Fibroblast of villous mesenchyme (primary cell): ENCODE measurements at places on chromosomes 4 and X. TPM values are rescaled to one million over a fixed set of nuclear protein-coding genes. Genes with fewer than 3 reads are reported as not detected.

DNA sequence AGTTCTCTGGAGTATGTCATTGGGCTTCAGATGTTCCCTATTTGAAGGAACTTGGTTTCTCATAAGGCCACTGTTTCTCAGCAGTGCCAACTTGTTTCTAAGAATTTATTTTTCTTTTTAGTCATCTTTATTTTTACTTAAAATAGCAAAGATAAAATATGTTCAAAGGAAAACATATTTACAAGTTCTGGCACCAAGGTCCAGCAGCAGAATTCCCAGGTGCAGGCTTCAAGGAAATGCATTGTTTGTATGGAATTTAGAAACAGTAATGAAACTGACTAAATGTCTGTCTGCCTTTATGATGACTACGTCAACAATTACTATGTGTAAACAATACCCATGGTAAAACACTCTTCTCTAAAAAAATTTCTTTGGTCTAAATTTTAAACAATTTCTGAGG, 109.6 kb downstream of the IL15 start:
- no peak for DNase-seq

- DNase-seq: peak; percentile 84
Observed at GRCh38 chr4:106365613-106366012, 3.0 kb downstream of the GIMD1 start.

DNA sequence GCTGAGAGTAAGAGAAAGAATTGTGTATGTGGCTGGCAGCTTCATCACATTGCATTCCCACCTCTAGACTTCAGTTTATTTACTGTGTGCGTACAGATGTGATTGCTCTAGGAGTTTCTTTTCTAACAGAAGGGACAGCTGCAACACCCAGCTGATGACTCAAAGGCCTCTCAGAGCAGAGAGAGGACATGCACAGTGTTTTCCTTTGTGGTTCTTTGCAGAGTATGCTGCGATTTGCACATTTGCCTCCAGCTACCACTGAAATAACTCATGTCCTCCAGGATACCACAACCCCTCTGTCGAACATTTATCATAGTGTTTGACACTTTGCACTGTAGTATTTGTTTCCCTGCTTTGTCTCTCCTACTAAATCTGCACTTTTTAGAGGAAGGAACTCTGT, 294.1 kb downstream of the STIM2 start:
- peak; percentile 72 for DNase-seq

- DNase-seq: no peak
Observed at GRCh38 chrX:8254401-8254800, 83.3 kb upstream of the VCX2 start.

GRCh38 chrX:129726307-129727111, 12.3 kb upstream of the XPNPEP2 start:
- peak; percentile 66 for DNase-seq

Gene ZNF182
- total RNA-seq: 3.2 and 4.3 TPM in 2 replicates

Gene RTL9
- total RNA-seq: under 0.01 TPM in 2 replicates

DNA sequence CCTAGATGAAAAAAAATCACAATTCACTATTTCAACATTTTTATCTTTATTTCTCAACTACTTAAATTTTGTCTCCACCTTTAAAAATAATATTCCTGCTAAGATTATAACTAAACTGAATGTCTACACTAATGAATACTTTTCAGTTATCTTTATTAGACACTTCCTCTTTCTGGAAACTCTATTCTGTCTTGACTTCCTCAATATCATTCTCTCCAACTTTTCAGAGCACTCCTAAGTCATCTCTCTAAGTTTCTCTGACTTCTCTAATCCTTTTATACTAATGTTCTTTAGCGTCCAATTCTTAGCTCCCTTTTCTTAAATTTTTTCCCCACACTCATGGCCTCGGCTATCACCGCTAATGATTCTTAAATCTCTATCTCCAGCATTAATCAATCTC, 374.2 kb downstream of the FBXO8 start:
- no peak for DNase-seq

Gene WDR17
- total RNA-seq: 0.64 and 0.86 TPM in 2 replicates

Gene SPACA5
- not detected in 2 replicates for total RNA-seq

DNA sequence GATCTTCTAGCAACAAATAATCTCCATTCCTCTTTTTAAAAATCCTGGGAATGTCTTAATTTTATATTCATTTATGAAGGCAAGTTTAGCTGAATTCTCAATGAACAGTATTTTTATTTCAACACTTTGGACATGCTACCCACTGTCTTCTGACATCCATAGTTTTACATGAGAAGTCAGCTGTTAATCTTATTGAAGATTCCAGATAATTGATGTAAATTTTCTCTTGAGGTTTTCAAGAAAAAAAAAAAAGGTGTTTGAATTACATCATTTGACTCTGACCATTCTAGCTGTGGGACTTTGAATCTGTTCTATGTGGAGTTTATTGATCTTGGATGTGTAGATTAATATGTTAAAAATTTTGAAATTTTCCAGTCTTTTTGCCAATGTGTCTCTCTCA, 28.0 kb downstream of the PDHA2 start:
- DNase-seq: peak; percentile 0

DNA sequence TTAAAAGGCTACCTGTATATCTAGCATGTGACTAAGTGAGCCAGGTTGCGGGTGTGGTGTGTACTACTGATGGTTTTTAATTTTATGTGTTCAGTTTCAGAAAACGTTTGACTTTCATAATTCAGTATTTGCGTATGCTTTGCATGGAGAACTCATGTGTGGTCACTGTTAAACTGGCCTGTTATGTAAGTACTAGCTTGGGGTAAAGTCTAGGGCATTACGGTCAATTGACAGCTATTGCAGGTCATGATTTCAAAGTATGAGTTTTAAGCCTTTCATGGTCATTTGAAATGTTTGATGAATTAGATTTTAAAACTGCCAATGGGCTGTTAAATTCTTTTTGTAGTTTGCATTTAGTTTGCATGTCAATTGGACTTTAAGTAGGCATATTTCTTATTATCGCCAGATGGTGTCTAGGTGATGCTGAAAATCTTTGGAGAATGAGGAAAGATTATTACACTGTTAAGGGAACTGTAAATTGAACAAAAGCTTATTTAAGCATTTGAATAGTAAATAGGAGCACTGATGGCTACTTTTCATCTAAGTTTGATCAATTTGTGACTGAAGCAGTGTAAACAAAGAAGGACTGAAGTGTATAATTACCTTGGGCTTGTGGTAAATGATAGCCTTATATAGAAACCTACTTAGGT, 563.4 kb downstream of the DACH2 start:
- no peak for DNase-seq

Gene PDCL2
- not detected in 2 replicates for total RNA-seq

Gene OPHN1
- 9.0 and 13.0 TPM in 2 replicates for total RNA-seq

Gene DCAF8L1
- total RNA-seq: not detected in 2 replicates

DNA sequence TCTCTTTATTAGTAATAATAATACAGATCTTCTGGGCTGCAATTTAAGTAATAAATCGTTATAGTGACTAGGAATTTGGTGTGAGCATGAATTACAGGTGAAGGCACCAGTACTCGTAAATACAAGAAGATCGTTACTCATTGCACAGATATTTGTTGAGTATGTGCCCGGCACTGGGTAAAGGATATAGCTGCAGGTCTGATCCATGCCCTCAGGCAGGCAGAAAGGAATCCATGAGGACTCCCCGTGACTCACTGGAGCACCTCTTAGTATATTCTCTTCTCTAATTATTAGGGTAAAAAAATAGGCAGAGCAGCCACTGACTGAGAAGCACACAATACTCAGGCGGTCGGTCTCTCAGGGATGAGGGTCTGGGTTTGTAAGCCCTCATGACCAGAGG, 868.3 kb downstream of the RAB28 start:
- DNase-seq: no peak

Gene RAB40A
- total RNA-seq: 0.32 and 0.43 TPM in 2 replicates

DNA sequence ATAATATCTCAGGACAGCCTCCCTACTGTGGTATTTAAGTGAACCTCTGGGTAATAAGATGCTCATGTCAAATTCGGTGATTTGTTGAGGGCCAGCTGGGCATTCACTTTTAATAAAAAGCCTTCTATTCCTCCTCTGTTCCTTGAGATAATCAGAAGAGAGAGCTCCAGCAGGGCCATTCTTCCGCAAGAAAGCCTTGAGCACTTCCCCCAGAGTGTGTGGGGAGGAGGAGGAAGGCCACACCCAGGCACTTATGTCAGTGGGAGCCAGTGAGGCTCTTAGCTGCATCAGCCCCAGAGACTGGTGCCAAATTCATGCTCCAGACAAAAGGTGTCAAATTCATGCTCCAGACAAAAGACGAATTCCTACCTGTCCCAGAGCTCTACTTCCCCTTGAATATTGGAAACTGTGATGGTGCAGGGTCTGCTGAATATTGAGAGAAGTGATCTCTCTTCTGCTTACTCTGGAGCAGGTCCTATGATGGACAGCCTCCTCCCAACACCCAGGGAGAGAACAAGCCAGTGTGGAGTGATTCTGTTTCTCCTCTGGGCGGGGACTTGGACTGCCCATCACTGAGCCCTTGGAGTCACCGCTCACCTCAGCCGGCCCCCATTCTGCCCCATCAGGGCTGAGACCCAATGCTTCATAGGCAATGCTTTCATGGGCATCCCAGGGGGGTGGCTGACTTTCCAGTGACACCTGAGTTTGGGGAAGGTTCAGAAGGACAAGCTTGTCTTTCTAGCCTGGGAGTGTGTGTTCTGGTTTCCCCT, 68.1 kb downstream of the FHDC1 start:
- DNase-seq: no peak

Gene SERTM2
- total RNA-seq: 0.43 and 1.3 TPM in 2 replicates

DNA sequence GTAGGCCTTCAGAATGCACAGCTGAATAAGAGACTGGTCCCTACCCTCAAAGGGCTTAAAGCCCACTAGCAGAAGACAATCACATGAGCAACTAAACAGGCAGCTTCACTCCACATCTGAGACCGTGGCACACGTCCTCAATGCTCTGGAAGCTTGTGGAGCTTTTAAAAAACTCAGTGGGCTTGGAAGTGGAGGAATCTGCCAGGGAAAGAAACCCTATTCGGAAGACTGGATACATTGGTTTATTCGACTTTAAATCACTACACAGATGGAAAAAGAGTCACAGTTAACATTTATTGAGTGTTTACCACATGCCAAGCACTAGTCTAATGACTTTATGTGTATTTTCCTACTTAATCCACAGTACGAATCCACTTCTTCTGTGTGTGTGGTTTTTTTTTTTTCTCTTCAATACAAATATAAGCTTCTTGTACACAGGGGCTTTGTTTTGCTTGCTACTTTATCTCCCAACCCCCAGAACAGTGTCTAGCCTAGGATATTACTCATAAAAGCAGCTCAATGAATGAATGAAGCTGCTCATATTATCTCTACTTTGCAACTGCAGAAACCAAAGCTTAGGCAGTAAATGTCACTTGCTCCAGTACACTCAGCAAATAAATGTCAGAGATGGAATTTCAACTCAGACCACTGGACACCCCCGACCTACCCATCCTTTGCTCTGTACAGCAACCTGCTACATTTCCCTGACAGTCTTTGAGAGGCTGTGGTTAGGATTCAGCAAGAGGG, 137.7 kb downstream of the LDB2 start:
- peak; percentile 81 for DNase-seq

DNA sequence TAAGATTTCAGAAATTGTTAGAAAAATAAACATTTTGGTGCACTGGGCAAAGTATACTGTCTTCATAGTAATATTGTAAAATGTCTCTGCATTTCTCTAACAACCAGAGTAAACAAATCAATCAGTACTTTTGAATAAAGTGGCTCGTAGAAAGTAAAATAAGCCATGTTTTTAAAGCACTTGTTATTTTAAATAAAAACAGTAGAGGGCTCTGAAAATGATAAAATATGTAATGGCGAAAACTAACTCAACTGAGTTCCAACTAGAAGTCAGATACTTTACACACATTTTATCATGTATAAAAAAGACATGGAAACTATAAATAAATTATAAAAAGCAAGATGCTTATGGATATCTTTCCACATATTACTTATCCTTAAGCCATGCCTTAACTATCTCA, 1134.4 kb downstream of the PDHA2 start:
- DNase-seq: no peak

DNA sequence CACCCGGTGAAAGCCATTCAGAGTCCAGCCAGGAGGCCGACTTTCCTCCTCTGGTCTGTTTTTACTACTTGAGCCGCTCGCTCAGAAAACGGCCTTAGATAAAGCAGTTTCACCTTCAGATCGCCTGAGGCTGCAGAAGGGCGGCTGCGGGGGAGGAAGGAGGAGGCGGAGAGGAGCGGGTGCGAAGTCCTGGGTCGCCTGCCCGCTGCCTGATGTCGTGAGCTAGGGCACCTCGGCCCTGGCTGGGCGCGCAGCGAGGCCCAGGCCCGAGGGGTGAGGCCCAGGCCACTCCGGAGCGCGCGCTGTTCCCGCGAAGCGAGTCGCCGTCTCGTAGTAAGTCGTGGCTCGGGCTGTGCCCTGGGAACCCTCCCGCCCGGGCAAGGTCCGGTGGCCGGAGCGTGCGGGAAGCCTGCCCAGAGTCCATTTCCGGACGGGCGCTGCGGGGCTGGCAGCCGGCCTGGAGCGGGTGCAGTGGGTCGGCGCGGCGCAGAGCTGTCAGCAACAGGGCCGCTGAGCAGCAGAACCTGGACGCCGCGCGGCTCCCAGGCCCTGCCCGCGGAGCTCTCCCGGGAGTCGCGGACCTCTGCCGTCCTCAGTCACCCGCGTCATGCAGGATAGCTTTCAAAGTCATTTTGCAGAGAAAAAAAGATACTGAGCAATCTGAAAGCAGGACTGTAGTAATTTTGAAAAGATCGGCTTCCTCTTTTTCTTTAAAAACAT, 18.6 kb downstream of the TRIM2 start:
- DNase-seq: peak; percentile 70

Gene MAGEB1
- total RNA-seq: not detected in 2 replicates
